ENCODE measurements at places on chromosomes 2 and 18. TPM values are rescaled to one million over a fixed set of nuclear protein-coding genes. Genes with fewer than 3 reads are reported as not detected.

- DNase-seq = peak; percentile 25
These were observed 18.0 kb upstream of the TUBB6 start for GRCh38 chr18:12290086-12290485.

DNA sequence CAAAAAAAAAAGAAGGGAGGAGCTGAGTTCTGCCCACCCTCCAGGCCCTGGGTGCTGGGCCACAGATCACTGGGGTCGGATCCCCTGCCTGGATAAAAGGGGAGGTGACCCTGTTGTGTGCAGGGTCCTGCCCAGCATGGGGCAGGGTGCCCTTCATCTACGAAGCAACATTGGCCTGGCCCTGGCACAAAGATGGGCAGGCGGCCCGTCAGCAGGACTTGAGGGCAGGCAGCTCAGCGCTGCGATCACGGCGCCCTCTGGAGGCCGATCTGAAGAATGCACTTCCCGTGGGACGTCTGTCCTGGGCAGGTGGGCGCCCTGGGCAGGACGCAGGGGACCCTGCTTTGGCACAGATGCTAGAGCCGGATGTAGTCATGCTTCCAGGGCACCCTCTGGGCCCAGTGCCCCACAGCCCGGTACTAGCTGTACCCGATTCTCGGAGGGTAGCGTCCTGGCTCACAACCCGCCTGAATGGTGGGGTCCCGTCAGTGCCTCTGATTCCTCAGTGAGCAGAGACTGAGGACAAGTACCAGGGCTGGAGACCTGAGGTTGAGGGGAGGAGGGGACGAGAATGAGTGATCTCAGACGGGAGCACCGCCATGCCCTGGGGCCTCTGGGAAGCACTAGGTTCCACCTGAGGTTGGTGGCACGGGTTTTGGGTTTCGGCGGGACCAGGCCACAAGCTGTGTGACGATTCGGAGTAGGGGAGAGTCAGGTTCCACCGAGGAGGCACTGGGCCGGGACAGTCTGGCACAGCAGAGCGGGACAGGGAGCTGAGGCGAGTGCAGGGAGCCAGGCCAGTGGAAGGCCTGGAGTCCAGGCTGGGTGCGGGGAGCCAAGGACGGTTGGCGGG, 18.0 kb downstream of the ARID5A start:
- peak; percentile 87 for DNase-seq

- DNase-seq = no peak
These were observed 139.5 kb upstream of the LRP1B start for GRCh38 chr2:142270291-142270690.

- DNase-seq = no peak
These were observed 38.6 kb upstream of the NCOA1 start for GRCh38 chr2:24452502-24452885.

DNA sequence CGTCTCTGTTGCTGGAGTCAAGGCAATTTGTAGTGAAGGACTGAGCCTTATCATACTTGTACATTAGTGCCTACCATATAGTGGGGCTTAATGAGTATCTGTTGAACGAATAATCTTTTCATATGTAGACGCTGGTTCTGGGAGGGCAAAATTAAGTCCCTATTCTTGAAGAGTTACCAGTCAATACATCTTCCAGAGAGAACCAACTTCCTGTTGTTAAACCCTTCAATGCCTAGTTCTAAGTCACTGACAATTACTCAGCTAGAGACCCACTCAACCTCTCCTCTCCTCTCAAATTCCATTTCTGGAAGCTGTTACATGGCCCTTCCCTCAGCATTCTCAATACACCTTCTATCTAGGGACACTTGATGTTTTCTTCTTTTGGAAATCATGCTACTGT, 1.1 kb upstream of the MOB4 start:
- no peak for DNase-seq

DNA sequence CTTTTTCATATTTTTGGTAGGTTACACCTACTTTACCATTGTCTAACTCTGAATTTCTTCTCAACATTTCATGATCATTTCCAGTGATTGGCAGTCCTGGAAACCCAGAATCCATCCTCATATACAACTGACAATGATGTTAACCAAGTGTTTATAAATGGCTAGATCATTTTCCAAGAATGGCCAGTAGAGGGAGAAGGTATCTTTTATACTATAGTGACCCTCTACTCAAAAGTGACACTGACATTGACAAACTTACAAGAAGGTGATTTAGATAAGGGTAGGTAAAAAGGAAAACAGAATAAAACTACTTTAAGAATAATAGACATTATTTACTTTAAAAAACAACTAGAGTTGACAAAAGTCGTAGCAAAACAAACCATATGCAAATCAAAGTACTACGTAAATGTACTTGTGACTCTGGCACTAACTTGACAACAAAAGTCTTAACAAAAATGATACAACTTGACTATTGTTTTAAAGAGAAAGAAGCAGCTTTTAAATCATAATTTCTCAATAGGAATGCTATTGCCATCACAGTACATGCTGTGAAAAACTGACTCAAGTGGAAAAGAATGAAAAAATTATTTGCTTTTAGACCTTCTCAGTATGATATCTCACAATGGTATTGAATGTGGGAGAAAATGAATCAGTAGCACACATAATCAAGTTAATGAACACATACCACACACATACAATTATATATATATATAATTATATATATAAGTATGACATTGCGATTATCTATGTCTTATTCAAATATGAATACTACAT, 76.6 kb upstream of the GRB14 start:
- no peak for DNase-seq

GRCh38 chr18:74351354-74351753, 35.7 kb downstream of the C18orf63 start:
- no peak for DNase-seq

GRCh38 chr2:101188683-101189405, 37.7 kb upstream of the TBC1D8 start:
- no peak for DNase-seq

DNA sequence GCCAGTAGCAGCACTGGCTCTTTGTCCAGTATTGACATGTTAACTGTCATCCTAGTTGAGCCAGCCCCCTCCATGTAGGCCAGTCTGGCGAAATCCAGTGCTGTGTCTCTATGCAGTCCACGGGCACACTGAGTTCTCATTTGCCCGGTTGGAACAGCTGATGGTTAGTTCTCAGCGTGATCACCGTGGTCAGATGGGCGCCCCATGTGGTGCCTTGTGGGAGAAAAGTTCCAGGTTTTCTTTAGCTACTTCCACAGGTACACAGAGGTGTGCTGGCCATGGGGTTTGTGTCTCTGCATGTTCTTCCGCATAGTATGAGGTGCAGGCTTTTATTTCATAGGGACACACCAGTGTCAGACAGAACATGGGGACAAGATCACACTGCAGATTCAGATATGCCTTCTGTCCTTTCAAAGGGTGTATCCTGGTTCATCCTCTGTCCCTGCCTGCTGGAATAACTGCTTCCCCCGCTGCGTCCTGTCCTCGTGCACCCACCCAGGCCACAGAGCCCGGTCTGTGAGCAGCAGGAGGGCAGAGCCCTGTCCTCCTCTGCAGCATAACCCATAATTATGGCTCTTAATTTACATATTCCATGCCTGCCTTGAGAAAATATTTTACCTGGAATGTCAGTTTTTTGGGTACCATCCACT, 334.1 kb downstream of the GBX2 start:
- peak; percentile 60 for DNase-seq

DNA sequence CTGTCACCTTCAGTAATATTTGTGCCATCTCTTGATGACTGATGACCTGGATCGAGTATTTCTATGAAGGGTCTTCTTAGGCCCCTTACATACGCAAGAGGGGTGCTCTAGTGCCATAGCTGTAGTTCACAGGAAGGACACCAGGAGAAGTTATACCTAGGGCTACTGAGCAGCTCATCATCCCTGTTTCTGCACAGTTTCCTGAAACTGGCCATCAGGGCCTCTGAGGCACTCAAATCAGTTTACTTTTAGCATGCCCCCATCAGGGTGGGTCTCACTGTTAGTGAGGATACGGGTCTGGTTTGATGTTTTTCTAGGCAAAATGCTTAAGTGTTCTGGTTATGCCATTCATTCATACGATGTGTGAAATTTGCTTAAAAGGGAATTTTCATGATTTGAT, 20.0 kb upstream of the FBLN7 start:
- DNase-seq = no peak

GRCh38 chr2:229714080-229714735, at the start of gene DNER:
Gene DNER, minus strand, starts transcription at chr2:229714555. Its CDS starts 132 bp downstream, at chr2:229714423.
- no peak for DNase-seq

GRCh38 chr2:33264766-33265165, 211.7 kb upstream of the RASGRP3 start:
- DNase-seq = no peak

DNA sequence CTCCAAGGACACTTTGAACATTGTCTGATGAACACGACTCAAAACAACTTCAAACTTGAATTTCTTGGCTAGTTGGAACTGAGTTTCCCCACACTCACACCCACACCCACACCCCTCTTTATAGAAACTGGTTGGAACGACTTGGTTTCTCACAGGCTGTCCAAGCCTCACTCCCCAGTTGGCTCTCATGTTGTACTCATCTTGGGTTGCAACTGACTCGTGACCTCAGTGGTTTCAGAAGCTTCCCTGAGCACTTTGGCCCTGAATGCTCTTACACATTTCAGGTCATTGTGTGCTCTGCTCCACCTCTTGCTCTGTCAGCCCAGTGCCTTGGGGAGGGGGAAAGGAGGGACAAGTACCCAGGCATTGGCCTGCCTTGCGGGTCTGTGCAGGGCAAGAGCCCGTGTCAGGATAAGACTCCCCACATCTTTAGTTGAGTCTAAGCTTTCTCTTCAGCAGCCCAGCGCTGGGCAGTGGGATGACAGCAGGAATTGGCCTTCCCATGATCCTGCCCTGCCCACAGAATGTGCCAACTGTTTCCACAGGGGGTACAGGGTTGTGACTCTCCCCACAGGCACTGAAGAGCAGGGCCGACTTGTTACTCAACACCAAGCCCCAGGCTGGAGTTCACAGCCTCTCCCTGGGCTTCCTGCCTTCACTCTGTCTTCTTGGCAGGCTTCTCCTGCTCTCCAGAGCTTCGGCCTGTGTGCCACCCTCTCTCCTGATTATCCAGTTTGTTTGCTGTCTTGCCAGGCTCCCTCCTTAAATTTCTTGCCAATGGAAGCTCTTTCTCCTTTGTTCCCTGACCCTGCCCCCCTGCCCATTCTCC, 104.6 kb downstream of the RTN4 start:
- DNase-seq = peak; percentile 77

DNA sequence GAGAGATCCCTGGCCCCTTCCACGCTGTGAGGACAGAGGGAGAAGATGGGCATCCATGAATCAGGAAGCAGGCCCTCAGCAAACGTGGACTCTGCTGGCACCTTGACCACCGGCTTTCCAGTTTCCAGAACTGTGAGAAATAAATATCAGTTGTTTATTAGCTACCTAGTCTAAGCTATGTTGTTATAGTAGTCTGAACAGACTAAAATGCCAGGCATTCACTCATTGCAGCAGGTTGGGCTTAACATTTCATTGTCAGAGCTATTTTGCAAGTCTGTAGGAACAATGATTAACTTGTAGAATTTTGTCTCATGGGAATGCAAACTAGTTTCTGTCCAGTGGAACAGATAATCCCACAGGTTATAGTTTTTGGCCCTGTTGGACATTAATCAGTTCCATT, 24.8 kb upstream of the TBC1D8 start:
- DNase-seq = no peak

MAP3K19 gene
- total RNA-seq = not detected

PAPOLG gene
- 20.0 TPM for total RNA-seq

KIAA2012 gene
- total RNA-seq = not detected

PCBP1 gene
- 288 TPM for total RNA-seq
